ENCODE measurements at places on chromosomes 2 and 18.

DNA sequence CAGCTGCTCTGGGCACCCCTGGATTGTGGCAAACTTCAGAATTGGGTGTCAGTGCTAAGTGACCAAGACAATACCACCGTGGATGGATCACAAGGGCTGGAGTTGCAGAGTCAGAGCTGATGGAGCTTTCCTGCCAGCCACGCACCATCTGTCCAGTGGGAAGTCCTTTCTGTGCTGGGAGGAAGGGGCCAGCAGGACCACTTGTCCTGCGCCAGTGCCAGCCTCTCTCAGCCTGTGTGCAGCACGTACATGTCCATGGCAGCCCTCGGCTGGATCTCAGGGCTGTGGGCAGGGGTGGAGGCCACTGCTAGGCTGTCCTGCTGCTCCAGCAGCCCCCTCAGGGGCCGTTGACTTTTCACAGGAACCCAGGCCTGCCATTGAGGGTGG lies 33.3 kb downstream of the RAB31 start:
- DNase-seq, result no peak

- DNase-seq, result no peak
Measured at GRCh38 chr18:8778386-8778785, 73.0 kb downstream of the MTCL1 start.

GRCh38 chr2:17752246-17752645 lies 1.4 kb downstream of the SMC6 start:
- no peak for DNase-seq

DNA sequence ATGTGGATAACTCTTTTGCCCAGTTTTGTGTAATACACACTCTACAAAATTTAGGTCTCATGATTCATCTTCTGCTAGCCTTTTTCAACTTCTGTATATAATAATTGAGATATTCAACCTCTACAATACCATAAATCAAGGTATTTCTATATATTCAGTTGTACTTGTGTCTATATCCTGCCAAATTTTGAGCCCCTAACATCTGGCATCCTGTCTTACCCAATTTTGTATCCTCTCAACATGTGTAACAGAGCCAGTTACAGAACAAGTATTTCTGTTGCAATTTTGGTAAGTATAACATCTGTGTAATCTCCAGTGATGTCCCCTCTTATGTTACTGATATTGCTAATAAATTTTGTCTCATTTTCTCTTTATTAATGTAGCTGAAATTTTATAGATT lies 145.8 kb downstream of the TRIB2 start:
- DNase-seq, result no peak

- DNase-seq, result no peak
Measured at GRCh38 chr18:7896161-7896560, 329.0 kb downstream of the PTPRM start.

DNA sequence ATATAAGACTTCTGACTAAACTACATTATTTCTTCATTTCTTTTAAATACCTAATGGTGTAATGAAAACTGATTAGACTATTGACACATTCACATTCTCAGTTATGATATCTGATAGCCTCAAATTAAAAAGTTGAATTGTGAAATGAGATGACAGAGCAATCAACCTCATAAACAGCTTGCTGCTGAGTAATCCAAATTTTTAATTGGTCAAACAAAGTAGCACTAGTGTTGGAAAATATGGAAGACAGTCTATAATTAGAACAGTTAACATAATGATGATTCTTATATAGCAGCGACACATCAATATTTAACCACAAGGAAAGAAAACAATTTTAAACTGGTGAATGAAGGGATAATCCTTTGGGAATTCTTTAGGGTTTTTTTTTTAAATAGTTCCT lies 91.9 kb upstream of the LRP1B start:
- no peak for DNase-seq

DNA sequence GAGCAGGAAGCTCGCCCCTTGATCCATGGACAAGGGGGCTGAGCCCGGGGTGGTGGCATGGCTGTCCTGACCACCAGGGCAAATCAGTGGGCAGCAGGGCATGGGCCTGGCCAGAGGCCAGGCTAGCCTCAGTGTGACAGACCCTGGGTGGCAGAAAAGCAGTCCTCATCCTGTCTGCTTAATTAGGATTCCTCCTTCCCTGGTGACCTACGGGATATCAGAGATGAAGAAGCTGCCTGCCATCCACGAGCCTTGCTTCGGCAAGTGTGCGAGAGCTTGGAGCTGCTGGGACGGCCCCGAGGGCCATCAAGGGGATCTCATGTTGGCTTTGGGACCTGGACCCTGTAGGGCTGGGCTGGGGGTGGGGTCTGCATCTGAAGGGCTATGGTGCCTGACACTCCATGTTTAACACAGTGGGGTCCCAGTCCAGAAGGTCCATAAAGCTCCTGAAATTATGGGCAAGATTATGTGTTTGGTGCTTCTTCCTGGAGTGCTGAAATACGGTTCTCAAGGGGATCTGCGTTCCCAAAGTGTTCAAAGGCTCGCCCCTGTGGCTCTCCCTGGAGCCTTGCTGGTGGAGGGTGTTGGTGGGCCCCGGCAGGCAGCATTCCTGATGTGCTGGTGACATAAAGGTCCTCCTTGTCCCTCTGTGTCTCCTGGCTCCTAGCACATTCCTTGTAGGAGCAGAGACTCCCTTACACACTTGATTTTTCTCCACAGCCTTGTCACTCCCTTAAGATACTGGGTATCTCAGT lies 52.6 kb downstream of the KCNIP3 start:
- DNase-seq, result no peak

- no peak for DNase-seq
Measured at GRCh38 chr2:116510117-116510671, 1304.3 kb upstream of the DDX18 start.

- no peak for DNase-seq
Measured at GRCh38 chr2:241207151-241207550, 18.7 kb downstream of the ANO7 start.

DNA sequence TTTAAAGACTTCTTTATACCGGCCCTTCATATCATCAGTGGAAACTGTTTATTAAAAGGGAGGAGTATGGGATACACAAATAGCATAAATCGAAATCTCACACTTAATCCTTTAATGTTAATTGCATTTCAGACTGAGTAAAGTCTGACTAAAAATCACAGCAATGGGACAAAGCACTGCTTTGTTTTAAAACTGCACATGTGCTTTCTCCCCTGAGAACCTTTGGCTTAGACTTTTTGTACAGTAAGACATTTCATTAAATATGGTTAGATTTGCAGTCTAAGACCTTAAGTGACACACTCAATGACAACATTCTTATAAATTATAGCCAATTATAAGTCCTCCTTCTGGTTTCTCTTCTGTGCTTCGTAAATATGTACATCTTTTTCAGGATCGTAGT lies 12.5 kb downstream of the METTL21A start:
- DNase-seq, result no peak
